Eye (tissue), 1 donor: ENCODE measurements at places on chromosomes 12 and 14.
A peak's percentile ranks its signal among the peaks of the same experiment; 100 is the strongest.

- no peak for DNase-seq
These were observed 8.9 kb upstream of the NAV3 start for GRCh38 chr12:77821699-77822203.

- no peak for DNase-seq
These were observed 777.4 kb downstream of the BCL11B start for GRCh38 chr14:98494582-98494981.

DNA sequence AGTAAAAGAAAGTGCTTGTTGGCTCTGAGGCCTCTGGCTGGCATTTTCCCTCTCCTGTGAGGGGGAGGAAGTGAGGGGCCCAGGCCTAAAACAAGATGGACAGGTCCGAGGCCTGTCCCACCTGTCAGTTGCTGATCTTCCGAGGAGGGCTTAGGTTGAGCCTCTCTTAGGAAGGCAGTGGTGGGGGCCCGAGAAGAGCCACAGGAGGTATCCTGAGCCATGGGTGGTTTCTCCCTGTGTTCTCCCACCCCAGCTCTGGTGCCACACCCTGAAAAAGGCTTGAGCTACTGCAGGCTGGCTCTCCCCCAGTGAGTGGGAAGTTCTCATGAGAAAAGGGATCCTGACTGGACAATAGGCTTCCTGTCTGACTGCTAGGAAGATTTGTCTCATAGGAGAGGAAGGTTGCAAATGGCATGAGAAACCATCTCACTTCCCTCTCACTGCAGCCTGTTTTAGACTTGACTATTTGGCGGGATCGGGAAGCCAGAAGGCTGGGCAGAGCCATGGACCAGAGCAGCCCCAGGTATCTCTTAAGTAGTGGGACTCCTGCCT lies 72.1 kb upstream of the SRSF5 start:
- DNase-seq, result no peak

DNA sequence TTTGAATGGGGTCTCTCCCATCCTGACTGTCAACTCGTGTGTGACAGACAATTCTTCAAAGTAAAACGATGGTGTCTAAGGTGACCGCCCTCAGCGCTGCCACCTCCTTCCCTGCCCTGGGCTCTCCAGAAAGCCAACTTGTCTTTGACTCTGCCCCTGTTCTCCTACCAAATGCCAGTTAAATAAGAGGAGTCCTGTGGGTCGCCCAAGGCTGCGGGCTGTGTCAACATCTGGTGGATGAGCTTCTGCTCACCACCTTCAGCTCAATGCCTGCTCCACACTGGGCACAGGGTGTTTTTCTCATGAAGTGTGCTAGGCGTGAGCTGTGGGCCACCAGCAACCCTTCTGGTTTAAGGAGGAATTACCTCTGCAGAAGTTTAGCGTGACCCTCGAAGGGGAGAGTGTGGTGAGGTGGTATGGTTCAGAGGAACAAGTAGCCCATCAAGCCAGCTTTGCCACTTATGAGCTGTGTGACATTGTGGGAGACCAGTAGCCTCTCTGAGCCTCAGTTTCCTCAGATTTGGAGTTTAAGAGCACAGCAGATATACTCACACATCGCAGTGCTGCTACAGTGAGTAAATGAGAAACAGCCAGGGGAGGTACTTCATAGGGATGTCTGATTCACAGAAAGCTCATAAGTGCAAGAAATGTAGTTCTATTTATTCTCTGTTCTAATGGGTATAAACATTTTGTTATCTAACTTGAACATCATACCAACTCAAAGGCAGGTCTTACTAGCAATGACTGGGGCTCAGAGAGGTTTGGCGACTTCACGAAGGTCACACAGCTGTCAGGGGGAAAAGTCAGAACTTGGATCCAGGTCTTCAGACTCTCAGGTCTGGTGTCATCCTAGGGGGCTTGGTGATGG lies 12.1 kb downstream of the SERPINA1 start:
- DNase-seq, result no peak

GRCh38 chr14:90419200-90419599 lies 22.4 kb downstream of the CALM1 start:
- DNase-seq, result peak; percentile 63

GRCh38 chr12:54304187-54304810 lies 3.5 kb upstream of the NFE2 start:
- DNase-seq, result no peak

DNA sequence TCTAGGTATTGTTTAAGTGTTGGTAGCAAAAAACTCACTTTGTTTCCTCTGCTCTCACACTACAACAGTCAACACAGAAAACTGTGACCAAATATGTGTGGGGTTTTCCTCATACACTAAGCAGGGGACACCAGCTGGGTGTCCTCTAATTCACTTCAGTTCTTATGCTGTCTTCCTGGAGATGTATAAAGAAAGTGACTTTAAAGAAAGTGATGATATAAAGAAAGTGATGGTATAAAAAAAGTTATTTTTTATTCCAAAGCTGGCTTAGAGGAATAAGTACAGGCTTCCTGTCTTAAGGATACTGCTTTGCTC lies 31.4 kb downstream of the TDP1 start:
- no peak for DNase-seq

DNA sequence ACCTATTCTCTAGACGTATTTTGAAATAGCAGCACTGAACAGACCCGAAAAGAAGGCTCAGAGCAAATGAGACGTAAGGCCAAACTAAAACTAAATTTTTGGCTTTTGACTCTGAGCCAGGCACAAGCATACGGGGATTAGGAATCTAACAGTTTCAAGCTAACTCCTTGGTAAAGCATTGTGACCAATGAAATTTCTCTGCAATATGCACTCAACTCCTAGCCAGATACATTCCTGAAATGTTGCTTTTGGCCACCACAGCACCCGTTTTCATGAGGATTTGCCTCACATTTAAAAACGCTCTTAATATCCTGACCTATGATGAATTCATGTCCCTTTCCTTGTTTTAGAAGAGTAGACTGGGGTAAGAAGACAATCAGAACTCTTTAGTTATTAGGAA lies 53.1 kb upstream of the NPFF start:
- DNase-seq, result peak; percentile 45

DNA sequence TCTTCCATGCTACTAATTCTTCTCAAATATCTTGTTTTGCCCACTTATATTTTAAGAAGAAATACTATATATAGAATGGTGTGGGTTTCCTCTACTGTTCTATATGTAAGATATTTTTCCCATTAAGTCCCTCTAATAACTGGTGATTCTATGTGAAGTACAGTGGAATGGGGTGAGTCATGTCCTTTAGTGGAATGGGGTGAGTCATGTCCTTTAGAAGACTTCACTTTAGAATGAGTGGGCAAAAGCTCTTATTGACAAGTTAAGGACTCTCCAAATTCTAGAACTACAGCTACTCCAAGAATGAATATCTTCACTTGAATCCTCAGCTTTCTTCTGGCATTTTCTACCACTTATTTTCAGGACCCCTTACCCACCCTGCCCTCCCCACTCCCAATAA lies 349.9 kb downstream of the ETNK1 start:
- DNase-seq, result no peak

DNA sequence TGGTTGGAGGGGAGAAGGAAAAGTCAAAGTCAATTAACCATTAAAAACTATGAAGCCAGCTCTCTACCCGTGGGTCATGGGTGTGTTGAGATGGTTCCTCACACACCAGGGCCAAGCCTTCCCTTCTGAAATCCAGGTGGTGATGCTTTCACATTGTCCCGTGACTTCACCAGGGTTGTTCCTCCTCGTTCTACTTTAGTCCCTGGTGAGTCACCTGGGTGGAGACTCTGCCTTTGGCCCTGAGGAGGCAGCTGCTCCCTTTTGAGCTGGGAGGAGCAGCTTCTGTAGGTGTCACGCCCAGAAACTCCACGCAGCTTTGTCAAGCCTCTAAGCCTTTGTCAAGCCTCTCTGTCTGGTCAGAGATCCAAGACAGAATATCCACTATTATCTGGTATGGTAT lies 348.3 kb downstream of the BMP4 start:
- no peak for DNase-seq

DNA sequence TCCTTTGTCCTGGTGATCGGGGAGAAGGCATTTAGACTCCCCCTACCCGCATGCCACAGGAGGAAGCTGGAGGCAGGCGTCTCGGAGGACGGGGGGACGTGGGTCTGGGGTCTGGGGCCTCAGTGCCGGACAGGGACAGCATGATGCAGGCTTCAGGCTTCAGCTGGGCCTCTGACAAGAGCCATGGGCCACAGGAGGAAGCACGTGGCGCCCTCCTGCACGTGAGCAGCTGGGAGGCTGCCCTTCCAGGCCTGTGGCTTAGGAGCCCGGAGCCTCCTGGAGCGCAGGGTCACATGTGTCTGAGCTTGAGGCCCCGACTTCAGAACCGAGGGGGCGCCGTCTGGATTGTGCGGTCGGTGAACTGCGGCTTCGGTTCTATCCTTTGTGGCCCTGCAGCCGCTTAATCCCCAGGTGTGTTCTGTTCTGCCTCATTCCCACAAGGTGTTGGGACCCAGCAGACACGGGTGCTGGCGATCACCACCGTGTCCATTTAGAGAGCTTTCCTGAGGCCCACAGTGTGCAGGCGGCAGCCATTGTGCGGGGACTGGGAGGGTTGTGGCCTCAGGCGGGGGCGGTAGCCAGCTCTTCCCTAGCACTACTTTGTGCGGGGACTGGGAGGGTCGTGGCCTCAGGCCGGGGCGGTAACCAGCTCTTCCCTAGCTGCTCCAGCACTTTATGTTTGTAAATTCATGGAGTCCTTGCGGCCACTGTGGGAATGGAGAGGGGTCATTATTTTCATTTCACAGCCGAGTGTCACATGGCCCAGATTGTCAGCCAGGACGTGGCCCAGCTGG lies 150.2 kb downstream of the ADGRD1 start:
- DNase-seq, result peak; percentile 56

- DNase-seq, result no peak
These were observed 13.0 kb downstream of the NUDT4 start for GRCh38 chr12:93390549-93391297.

GRCh38 chr14:23864259-23864658 lies 89.3 kb upstream of the DHRS4 start:
- DNase-seq, result no peak

- no peak for DNase-seq
These were observed 15.0 kb downstream of the TCP11L2 start for GRCh38 chr12:106317406-106318082.

DNA sequence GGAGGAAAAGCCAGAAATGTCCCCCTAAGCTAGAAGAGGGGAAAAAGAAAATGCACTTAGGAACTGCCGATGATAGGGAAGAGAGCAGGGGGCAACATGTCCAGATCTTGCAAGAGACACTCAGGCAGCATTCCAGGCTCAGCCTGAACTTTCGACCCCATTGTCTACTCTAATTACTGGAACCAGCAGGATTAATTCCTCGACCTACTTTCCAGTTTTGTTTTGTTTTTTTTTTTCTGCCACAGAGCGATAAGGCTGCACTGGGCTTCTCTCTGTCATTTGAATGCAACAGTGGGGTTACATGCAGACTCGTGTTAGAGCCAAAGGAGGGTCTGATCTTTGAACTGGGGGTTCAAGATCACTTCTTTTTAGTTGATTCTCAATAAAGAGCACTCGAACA lies 68.7 kb upstream of the MED13L start:
- peak; percentile 93 for DNase-seq

- DNase-seq, result no peak
These were observed 229.4 kb downstream of the BCL11B start for GRCh38 chr14:99042381-99043266.

- DNase-seq, result peak; percentile 84
These were observed 18.2 kb upstream of the RD3L start for GRCh38 chr14:103960457-103961055.

DNA sequence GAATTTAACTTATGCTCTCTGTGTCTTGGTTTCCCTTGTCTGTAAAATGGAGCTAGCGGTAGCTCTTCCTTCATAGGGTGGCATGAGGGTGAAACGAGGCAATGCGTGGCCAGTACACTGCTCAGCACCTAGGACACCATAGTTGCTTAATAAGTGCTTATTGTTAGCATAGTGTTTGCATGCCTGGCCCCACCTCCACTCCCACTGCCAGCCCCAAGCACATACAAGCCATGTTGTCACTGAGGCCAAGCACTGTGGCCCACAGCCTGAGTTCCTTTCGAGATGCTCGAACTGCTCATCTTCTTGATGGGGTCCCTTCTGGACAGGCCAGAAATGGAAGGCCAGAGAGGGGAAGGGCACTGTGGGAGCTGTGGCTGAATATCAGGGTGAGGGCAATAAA lies 839 bp downstream of the FICD start:
- DNase-seq, result no peak

DNA sequence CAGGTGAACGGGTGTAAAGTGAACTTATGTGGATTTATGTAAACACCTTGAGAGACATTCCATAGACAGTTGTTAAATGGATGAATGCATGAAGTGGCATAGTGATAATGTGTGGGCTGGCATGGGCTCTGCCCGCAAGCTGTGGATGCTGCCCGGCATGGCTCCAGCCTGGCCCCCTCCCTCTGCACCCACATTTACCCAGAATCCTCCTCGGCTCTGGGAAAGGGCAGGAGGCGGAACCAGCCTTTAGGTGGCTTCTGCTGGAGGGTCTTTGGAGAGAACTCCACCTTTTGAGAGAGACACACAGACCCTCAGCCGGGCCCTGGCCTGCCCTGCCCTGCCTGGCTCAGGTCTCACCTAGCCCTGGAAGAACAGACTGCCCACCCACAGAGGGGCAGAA lies 18.7 kb downstream of the RASAL1 start:
- no peak for DNase-seq

DNA sequence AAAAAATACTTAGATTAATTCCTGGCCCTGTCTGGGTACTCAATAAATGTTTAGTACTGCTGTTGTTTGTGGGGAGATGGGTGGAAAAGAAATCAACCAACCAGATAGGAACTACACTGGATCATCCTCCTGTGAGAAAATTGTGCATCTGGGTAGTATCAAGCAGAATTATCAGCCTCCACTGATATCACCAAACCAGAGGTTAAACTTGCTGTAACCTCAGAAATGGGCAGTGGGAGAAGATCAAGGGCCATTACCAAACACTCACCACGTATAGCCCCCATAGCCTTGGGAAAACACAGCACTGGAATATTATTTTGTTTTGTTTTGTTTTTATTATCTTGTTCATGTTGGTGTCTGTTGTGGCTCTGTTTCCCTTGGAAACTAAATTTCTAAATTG lies 19.7 kb downstream of the VEZT start:
- no peak for DNase-seq

DNA sequence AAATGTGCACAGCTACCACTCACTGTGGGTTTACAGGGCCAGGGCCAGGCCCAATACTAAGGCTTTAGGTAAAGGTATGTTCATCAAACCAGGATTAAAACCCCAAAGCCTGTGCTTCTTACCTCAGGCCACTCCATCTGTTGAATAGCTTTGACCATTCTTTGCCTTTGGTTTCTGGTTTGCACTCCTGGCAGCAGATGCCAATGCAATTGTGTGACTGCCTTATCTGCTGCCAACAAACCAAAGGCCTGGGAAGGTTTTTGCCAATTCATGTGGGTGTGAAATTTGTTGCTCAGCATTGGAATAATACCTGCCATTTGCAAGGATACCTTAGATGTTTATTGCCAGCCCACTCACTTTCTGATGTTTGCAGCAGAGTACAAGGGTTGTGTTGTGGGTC lies 221.6 kb downstream of the C12orf75 start:
- no peak for DNase-seq

GRCh38 chr12:29071099-29071498 lies 78.0 kb upstream of the FAR2 start:
- DNase-seq, result no peak

- DNase-seq, result no peak
These were observed 8.8 kb downstream of the AICDA start for GRCh38 chr12:8603856-8604255.

GRCh38 chr14:60656686-60657455 lies 7.6 kb upstream of the SIX1 start:
- DNase-seq, result peak; percentile 84
